CD4-positive, CD25-positive, alpha-beta regulatory T cell (primary cell): ENCODE measurements at places on chromosomes 2 and 18. TPM values are rescaled to one million over a fixed set of nuclear protein-coding genes. Genes with fewer than 3 reads are reported as not detected.

- no peak overlapping the region for H3K27ac ChIP-seq
- no peaks in the 10 kb centered on the region for H3K4me1 ChIP-seq
- no peaks in the 10 kb centered on the region for H3K27me3 ChIP-seq
- no peaks in the 10 kb centered on the region for H3K36me3 ChIP-seq
- no peak for DNase-seq
These were observed 243.1 kb upstream of the TNP1 start for GRCh38 chr2:217102956-217103355.

Gene PROM2
- 0.47 TPM for total RNA-seq

GRCh38 chr2:236689393-236689700 is 119.7 kb downstream of the ACKR3 start:
- no peak overlapping the region for H3K27ac ChIP-seq
- no peaks in the 10 kb centered on the region for H3K36me3 ChIP-seq
- H3K4me1 ChIP-seq = no peaks in the 10 kb centered on the region
- no peaks in the 10 kb centered on the region for H3K27me3 ChIP-seq
- no peak overlapping the region for H3K4me3 ChIP-seq

Gene CNRIP1
- total RNA-seq = not detected

Gene SERPINB4
- not detected for total RNA-seq

Gene TTR
- not detected for total RNA-seq
